ENCODE measurements at places on chromosomes 6 and 20. TPM values are rescaled to one million over a fixed set of nuclear protein-coding genes. Genes with fewer than 3 reads are reported as not detected.

Gene BMP6
- total RNA-seq, result 1.9 TPM

GRCh38 chr6:145213614-145214013 lies 521.7 kb downstream of the EPM2A start:
- no peak for DNase-seq

- DNase-seq, result no peak
These were observed 59.4 kb upstream of the SLC35B3 start for GRCh38 chr6:8494730-8495129.

GRCh38 chr6:141140905-141141304 lies 991.8 kb upstream of the GJE1 start:
- no peak for DNase-seq

DNA sequence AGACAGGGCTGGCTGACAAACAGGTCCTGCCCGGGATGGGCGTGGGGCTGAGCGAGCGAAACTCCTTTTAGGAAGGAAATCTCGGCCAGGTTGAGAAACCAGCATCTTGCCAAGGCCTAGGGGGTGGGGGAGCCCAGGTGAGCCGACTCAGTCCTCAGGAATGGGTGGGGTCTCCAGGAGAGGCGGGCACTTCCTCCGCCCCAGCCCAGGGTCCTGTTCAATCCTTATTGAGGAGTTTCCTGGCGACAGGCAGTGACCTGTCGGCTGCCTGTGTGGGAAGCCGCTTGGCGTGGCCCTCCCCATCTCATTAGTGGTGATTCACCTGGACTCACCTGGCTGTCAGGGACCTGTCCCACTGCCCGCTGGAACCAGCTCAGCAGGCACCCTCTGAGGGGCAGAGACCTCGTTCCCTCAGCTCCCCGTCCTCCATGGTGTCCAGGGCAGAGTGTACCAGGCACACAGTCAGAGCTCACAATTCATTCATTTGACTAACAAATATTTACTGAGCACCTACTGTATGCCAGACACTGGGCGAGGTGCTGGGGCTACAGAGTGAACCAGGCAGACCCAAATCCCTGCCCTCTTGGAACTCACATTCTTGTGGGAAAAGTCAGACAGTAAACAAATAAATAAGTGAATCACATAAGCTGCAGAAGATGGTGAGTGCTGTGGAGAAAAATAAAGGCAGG lies 51.1 kb downstream of the FGD2 start:
- DNase-seq, result no peak

DNA sequence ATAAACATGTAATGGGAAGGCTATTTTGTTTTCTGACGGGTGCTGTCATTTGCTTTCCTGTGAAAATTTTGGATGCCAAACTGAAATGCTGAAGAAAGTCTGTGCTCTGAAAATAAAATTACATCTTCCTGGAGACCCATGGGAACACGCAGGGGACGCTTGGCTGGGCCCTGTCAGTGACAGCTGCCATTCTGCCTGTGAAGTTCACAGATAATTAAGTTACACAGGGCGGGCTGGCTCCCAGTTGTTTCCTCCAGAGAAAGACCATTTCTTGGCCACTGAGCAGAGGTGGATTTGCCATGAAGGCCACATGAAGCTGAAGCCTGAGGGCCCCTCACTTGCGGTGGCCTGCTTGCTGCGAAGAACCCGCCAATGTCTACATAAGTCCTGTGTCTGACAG lies 93.5 kb downstream of the TMEM170B start:
- DNase-seq, result no peak

DNA sequence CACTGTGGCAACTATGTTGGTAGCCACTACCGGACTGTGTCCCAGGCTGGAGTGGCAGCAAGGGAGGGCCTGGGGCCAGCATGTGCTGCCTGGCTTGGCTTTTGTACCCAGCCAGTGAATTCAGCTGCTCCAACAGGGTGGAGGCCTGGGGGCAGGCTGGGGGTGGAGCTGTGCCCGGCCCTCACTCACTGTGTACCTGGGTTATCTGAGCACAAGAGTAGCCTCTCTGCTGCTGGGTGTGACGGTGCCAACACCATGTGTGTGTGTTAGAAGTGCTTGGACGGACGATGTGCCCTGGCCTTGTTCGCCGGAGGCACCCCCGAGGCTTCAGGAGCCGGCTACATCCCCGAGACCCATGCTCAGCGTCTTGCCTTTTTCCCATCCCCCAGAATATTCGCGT lies 49.2 kb downstream of the EFCAB8 start:
- no peak for DNase-seq

Gene MACROD2
- 1.0 TPM for total RNA-seq

GRCh38 chr6:90646940-90647339 lies 60.1 kb upstream of the MAP3K7 start:
- no peak for DNase-seq

- DNase-seq, result no peak
These were observed 65.1 kb upstream of the STX16 start for GRCh38 chr20:58585753-58586540.

DNA sequence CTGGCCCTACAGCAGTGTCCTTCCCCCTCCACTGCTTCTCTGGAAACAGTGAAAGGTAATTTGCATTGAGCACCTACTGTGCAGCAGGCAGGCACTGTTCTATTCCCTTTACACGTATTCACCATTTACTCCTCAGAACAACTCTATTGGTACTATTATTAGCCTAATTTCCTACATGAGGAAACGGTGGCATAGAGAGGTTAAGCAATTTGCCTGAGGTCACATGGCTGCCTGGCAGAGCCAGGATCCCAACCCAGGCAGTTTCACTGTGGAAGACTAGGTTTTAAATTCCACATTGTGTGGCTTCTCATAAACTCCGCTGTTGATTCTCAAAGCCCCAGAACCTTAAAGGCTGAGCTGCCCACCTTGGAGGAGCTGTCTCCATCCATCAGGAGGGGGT lies 72.7 kb downstream of the CLIC5 start:
- no peak for DNase-seq

Gene GSTA1
- not detected for total RNA-seq

DNA sequence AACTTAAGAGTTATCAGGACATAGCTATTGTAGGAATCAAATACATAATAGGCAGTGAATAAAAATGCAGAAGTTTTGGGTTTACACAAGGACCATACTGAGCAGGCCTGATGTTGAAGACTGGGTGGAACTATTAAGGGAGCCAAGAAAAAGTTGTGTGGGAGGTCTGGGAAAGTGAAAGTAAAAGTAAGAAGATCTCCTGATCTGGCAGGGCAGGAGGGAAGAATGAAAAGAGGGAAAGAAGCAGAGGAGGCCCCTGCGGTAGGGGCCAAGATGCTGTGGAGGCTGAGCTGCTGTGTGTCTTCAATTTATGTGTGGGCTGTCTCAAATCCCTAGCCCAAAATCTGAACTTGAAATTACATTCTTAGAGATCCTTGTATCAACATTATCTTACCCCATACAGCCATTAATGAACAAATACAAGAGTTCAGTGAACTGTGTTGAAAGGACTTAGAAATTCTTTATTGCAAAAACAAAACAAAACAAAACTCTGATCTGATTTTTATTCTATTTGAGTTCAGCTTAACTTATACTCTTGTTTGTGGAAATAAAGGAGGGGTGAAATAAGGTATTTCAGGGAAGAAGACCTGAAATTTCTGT lies 1183.8 kb downstream of the HACE1 start:
- peak; percentile 2 for DNase-seq

Gene SNAP91
- total RNA-seq, result 0.62 TPM

DNA sequence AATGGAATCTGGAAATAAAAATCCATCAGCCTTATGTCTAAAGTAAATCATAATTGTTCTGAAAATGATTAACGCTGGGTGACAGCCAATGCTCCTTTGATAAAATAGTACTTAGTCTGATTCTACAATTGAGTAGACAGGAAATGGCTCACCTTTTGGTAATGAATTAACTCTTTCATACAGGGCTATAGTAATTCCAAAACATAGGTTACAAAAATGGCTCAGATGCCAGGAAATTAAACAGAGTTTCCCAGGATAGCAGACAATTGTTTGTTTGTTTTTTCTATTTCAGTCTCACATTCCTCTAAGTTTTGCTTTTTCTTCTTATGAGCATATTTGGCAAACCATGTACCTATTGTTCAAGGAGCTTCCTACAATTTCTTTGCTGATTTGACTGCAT lies 257.2 kb upstream of the EPHA7 start:
- no peak for DNase-seq

Gene PNLDC1
- total RNA-seq, result not detected

GRCh38 chr20:19695081-19695480 lies 63.0 kb upstream of the RIN2 start:
- peak; percentile 17 for DNase-seq

GRCh38 chr6:125793280-125793679 lies 2.5 kb downstream of the NCOA7 start:
- peak; percentile 49 for DNase-seq

Data from A673 (cell line).